ENCODE measurements at places on chromosomes 2 and 18.

DNA sequence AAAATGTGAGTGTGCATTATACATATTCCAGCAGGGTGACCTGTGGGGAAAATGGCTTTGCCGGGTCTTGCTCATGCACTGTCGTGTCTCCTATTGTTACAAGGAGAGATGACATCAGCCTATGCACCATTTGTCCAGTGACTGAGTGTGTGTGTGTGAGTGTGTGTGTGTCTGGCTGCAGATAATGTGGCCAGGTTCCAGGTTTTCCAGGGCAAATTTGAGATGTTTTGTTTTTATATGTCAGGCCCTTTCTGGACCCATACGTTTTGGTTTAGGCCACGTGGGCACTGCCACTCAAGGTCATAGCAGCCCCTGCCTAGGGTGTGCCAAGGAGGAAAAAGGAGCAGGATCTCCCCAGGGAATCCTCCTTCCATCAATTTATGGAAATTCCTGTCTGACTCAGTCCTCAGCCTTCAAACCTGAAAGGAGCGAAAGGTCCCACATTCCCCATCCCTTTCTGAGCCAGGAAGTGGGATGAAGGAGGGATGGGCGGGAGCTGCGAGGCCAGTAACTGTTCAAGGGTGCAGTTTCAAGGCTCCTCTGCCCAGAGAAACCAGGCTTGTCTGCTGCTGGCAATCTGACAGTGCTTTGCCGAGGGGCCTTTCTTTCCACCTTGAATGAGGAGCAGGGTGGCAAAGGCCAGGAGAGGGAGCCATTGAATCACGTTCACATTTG, 93.0 kb upstream of the SMAD2 start:
- DNase-seq: no peak
- no peaks in the 10 kb centered on the region for H3K36me3 ChIP-seq
- H3K27ac ChIP-seq: no peak overlapping the region

DNA sequence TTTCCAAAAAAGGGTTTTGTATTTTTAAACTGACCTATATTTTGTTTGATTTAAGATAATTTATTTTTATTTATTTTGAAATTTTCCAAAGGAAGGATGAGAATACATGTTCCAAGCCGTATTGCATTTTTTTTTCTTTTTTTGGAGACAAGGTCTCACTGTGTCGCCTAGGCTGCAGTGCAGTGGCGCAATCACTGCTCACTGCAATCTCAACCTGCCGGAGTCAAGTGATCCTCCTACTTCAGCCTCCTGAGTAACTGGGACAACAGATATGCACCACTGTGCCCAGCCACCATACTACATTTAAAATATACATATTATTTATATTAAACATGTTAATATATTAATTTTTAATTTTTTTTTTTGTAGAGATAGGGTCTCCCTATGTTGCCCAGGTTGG, 15.0 kb downstream of the GEN1 start:
- no peaks in the 10 kb centered on the region for H3K4me1 ChIP-seq
- no peaks in the 10 kb centered on the region for H3K27me3 ChIP-seq
- H3K36me3 ChIP-seq: no peaks in the 10 kb centered on the region
- H3K4me3 ChIP-seq: no peak overlapping the region
- H3K27ac ChIP-seq: no peak overlapping the region
- no peak for DNase-seq

GRCh38 chr2:32775954-32776353, 148.1 kb downstream of the TTC27 start:
- no peaks in the 10 kb centered on the region for H3K27me3 ChIP-seq
- peaks cover 10% of the 10 kb centered on the region for H3K36me3 ChIP-seq
- DNase-seq: no peak
- H3K4me1 ChIP-seq: no peaks in the 10 kb centered on the region
- H3K4me3 ChIP-seq: no peak overlapping the region
- no peak overlapping the region for H3K27ac ChIP-seq

DNA sequence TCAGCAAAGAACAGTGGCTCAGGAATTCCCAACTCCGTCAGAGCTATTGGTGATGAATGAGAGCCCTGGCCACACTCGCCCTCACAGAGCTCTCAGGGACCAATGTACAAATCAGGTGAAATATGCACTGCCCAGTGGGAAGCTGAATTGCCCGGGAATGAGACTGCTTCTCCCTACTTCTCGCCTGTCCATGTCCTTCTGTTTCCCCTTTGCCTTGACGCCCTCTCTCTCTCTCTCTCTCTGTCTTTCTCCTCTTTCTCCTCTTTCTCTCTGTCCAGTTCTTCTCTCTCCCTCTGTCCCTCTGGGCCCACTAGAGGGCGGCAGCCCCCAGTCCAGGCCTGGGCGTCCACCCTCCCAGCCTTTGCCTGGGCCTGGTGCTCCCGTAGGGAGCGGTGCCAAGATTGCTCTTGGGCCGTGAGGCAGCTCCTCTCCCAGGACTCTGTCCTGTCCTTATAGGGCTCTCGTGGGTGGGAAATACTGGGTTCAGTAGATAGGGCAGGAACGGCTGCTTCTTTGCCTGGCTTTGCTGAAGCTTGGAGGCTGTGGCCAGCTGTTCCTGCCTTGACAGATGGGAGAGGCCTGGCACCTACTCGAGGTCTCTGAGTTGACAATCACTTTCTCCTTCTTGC, 28.4 kb upstream of the PUM2 start:
- H3K36me3 ChIP-seq: peaks cover 4% of the 10 kb centered on the region
- DNase-seq: no peak
- H3K27ac ChIP-seq: no peak overlapping the region
- peaks cover 5% of the 10 kb centered on the region for H3K4me1 ChIP-seq
- H3K27me3 ChIP-seq: peaks cover 13% of the 10 kb centered on the region
- no peak overlapping the region for H3K4me3 ChIP-seq

DNA sequence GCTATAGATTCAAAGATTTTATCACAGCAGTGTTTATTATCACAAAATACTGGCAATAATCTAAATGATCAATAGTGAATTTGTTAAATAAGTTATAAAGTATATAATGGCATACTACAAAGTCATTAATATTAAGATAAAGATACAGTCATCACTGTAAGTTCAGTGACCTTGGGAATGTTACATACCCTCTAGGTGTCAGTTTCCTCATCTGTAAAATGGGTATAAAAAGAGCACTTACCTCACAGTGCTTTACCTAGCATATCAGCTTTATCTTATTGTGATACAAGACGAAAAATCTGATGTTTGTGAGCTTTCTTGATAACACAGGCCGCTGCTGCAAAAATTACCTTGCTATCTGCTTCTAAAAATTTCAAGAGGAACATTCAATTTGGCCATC, 112.2 kb downstream of the TMEM247 start:
- H3K36me3 ChIP-seq: no peaks in the 10 kb centered on the region
- no peak overlapping the region for H3K4me3 ChIP-seq
- H3K27me3 ChIP-seq: no peaks in the 10 kb centered on the region
- H3K4me1 ChIP-seq: no peaks in the 10 kb centered on the region
- H3K27ac ChIP-seq: no peak overlapping the region

GRCh38 chr2:150626934-150627411, 139.5 kb upstream of the RND3 start:
- no peaks in the 10 kb centered on the region for H3K27me3 ChIP-seq
- H3K4me1 ChIP-seq: no peaks in the 10 kb centered on the region
- H3K27ac ChIP-seq: no peak overlapping the region
- DNase-seq: no peak

DNA sequence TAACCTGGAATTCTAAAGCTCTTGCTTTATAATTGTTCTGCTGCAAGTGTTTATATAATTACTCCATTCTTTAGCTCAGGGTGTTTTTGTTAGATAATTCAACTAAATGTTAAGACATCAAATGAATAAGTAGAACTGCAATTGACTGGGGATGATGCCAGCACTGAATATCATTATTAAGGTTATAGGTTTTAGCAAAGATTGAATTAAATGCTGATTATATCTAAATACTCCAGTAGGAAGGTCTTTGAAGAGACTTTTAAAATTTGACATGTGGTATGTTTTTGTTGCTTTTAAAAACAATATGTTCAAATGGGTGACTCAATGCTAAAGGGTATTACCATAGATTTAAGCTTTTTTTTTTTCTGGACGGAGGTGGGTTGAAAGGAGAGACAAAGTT, 170.1 kb upstream of the THUMPD2 start:
- peaks cover 22% of the 10 kb centered on the region for H3K27me3 ChIP-seq
- H3K36me3 ChIP-seq: no peaks in the 10 kb centered on the region
- no peaks in the 10 kb centered on the region for H3K4me1 ChIP-seq
- no peak overlapping the region for H3K27ac ChIP-seq
- no peak overlapping the region for H3K4me3 ChIP-seq
- no peak for DNase-seq

DNA sequence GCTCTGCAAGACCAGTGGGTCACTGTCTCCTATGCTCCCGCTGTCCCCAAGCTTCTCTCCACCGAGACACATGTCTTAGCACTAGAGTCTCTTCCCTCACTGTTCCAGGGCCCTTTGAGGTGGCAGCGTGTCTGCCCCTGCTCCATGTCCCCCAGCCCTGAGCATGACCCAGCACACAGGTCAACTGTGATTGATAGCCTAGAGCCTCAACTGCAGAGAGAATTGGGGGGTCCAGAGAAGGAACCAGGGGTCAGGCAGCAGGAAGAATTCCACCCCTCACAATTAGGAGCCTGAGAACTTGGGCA, 54.6 kb upstream of the ODC1 start:
- H3K4me1 ChIP-seq: peaks cover 5% of the 10 kb centered on the region
- no peak overlapping the region for H3K27ac ChIP-seq
- no peak for DNase-seq
- peaks cover 2% of the 10 kb centered on the region for H3K36me3 ChIP-seq
- H3K4me3 ChIP-seq: no peak overlapping the region
- H3K27me3 ChIP-seq: peaks cover 35% of the 10 kb centered on the region

DNA sequence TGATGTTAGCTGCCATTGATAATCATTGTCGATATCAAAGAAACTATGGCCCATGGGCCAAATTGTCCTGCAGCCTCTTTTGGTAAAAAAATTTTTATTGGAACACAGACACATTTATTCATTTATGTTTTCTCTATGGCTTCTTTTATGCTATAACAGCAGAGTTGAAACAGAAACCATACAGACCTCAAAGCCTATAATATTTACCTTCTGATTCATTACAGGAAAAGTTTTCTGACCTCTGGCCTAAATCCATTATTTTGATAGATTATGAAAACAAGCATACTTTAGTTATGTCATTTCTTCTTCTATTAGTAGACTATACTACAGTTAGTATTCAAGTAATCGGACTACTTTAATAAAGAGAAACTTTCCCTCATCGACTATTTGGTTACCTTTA, 349.7 kb upstream of the GALNT5 start:
- no peaks in the 10 kb centered on the region for H3K36me3 ChIP-seq
- no peaks in the 10 kb centered on the region for H3K27me3 ChIP-seq
- no peak overlapping the region for H3K4me3 ChIP-seq
- DNase-seq: no peak
- no peaks in the 10 kb centered on the region for H3K4me1 ChIP-seq
- H3K27ac ChIP-seq: no peak overlapping the region

DNA sequence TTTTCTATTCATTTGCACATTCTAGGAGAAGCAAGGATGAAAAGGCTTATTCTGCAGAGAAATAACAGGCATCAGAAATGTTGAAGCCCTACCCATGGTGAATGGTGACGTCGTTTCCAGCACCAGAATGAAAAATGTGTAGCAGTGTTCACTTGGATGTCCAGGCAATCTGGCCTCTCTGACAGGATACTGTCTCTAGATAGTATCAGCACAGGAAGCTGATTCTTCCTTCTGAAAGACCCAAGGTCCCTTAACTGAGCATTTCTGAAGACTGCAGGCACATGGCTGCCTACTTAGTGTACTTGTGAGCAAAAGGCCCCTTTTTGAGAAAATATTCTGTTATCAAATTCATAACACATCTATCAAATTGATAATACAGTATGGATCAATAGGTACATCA, 234.1 kb downstream of the XIRP2 start:
- H3K4me3 ChIP-seq: no peak overlapping the region
- no peaks in the 10 kb centered on the region for H3K4me1 ChIP-seq
- H3K36me3 ChIP-seq: no peaks in the 10 kb centered on the region
- no peaks in the 10 kb centered on the region for H3K27me3 ChIP-seq

- no peaks in the 10 kb centered on the region for H3K36me3 ChIP-seq
- H3K4me1 ChIP-seq: no peaks in the 10 kb centered on the region
- H3K27ac ChIP-seq: no peak overlapping the region
- no peaks in the 10 kb centered on the region for H3K27me3 ChIP-seq
These were observed 115.2 kb downstream of the NCKAP5 start for GRCh38 chr2:133453032-133453431.

- H3K27ac ChIP-seq: no peak overlapping the region
- no peak for DNase-seq
- H3K36me3 ChIP-seq: no peaks in the 10 kb centered on the region
- no peak overlapping the region for H3K4me3 ChIP-seq
- no peaks in the 10 kb centered on the region for H3K27me3 ChIP-seq
- no peaks in the 10 kb centered on the region for H3K4me1 ChIP-seq
These were observed 262.3 kb downstream of the ZNF516 start for GRCh38 chr18:76232779-76233178.

DNA sequence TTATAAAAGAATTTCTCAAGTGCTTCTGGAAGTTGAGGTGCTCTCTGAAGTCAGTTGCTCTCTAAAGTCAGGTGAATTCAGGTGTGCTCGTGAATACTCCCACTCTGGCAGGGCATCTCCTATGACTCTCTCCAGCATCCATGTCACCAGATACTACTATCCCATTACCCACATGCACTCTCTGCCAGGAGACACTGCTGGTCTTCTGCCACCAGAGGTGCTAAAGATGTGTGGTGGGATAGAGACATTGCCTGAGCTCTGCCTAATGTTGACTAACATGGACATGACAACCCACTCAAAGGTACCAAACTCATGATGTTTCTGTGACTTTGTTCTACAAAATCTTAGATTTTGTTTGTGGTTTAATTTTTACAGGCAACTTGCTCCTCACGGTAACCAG, 106.4 kb upstream of the HNRNPA3 start:
- H3K27me3 ChIP-seq: peaks cover 10% of the 10 kb centered on the region
- H3K27ac ChIP-seq: no peak overlapping the region
- no peaks in the 10 kb centered on the region for H3K36me3 ChIP-seq
- no peak for DNase-seq
- H3K4me1 ChIP-seq: no peaks in the 10 kb centered on the region
- H3K4me3 ChIP-seq: no peak overlapping the region

DNA sequence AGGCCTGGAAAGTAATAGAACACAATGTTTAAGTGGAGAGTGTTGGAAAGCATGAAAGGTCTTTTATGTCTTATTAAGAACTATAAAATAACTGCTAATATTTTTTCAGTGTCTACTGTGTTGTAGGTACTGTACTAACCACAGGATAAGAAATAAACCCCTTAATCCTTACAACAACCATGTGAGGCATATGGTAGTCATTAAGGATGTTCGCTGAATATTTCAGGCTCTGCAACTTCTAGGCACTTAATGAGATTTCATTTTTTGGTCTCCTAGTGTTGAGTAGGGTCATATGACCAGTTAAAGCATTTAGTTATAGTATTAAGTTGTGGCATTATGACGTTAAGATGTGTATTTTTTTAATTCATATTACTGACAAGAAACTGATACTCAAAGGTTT, 346.6 kb upstream of the KCNH7 start:
- no peaks in the 10 kb centered on the region for H3K36me3 ChIP-seq
- DNase-seq: no peak
- no peaks in the 10 kb centered on the region for H3K4me1 ChIP-seq

DNA sequence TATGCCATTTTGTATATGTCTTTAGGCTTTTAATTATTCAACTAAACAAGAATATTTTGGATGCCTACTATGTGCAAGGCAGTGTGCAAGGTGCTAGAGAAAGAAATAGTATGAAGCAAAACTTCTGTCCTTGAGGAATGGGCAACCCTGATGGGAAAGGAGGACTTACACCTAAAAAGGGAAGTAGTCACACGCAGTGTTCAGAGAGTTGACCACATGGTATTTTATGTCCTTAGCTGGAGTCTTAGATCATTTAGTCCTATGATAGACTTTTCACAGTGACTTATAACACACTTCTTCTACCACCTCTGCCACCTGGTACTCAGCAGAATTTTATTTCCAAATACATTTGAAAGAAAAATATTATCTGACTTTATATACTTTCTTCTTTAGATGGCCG, 291.6 kb downstream of the PLCL1 start:
- H3K27me3 ChIP-seq: no peaks in the 10 kb centered on the region
- H3K36me3 ChIP-seq: peaks cover 4% of the 10 kb centered on the region
- DNase-seq: no peak
